Activated T-cell treated with anti-CD3 and anti-CD28 coated beads for 48 hours (primary cell): ENCODE measurements at places on chromosomes 2 and 18.

GRCh38 chr2:190887089-190887488 lies 6.5 kb downstream of the GLS start:
- DNase-seq, result no peak

- DNase-seq, result no peak
These were observed 105.6 kb downstream of the PRPF40A start for GRCh38 chr2:152611458-152612231.

DNA sequence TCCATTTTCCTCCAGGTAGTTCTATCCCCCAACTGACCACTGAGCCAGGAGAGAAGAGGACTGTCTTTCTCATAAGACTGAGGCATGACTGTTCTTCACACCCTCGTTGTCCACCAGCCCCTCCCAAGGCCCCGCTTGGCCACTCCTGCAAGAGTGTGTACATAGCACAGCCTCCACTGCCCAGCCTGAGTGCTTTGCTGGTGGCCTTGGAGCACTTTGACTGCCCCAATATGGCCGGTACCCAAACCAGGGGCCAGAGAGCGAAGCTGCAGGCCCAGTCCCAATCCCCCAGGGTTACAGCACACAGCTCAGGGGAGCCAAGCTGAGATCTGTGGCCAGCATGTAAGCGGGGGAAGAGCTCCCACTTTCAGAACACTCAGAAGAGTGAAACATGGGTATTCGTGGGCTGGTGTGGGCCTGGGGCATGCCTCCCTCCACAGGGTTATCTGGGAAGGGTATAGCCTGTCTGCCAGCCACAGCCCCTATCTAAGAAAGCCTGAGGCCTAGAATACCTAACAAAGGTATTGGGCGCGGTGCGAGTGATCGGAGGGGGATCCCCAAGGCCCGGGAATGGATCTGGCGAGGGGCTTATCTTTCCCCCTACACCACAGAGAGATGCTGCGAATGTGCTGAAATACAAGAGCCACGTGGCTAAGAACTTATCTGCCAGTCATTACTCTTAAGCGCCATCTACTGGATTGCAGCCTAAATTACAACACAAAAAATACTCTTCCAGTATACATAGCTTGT lies 163.8 kb downstream of the WDPCP start:
- DNase-seq, result no peak

- DNase-seq, result no peak
These were observed 35.8 kb downstream of the IMPA2 start for GRCh38 chr18:12017081-12017480.

DNA sequence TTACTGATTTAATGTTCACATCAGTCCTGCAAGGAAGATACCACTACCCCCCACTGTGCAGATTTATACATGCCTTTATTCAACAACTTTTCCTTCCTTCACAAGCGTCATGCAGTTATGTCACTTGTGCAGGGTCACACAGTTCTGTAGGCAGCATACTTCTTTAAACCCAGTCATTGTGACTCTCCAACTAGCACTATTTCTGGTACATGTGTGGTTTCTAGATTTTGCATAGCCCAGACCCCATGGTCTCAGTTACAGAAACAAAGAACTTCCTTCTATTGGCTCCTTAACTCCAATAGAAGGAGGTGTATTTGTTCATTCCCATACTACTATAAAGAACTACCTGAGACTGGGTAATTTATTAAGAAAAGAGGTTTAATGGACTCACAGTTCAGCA lies 333.1 kb downstream of the ZNF516 start:
- DNase-seq, result no peak

DNA sequence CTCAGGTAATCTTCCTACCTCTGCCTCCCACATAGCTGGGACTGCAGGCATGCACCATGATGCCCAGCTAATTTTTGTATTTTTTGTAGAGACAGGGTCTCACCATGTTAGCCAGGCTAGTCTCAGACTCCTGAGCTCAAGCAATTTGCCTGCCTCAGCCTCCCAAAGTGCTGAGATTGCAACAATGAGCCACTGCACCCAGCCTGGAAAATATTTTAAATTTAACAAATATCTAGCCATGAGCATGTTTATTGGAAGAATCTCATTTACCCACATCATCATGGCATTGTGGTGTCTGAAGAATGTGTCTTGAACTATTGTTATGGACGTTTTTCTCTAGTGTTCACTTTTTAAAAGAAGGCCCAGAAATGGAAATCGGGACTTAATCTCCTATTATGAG lies 231.8 kb downstream of the MBD5 start:
- DNase-seq, result no peak

DNA sequence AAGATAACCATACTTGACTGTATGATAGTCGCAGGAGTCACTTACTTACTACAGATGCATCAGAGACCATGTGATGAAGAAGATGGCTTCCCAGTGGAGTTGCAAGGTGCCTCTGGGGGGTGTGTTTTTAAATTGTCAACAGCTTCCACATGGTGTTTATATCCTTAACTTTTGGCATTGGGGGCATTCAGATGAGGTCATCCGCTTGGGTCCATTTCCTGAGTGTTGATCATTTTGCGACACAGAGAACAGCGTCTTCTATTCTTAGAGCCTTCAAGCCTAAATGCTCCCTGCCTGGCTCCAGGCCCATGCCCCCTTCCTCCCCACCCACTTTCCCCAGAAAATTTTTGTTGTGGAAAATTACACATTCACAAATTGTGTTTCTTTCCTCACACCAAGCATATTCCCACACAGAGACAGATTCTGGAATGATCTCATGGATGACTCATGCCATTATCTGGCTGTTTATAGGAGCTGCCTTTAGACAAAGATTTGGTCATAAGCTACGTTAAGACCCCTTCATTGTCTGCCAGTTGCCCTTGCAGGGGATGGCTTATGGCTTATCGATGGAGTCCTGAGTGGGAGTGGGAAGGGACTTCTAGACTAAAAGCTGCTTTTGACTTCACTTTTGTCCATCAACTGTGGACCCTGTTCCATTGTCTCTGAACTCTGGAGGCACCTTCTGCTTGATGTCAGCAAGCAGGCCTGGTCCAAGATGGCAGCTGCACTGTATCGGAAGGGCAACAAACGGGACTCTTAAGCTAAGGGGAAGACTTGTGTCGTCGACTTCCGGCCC lies 91.8 kb downstream of the CABLES1 start:
- DNase-seq, result no peak
